ENCODE measurements at places on chromosomes 6 and 20.
A peak's percentile ranks its signal among the peaks of the same experiment; 100 is the strongest.

GRCh38 chr20:35443003-35443402 is 5.0 kb upstream of the GDF5 start:
- DNase-seq: no peak

GRCh38 chr6:44253307-44254101 is 3.8 kb downstream of the SLC35B2 start:
- peak; percentile 79 for DNase-seq

DNA sequence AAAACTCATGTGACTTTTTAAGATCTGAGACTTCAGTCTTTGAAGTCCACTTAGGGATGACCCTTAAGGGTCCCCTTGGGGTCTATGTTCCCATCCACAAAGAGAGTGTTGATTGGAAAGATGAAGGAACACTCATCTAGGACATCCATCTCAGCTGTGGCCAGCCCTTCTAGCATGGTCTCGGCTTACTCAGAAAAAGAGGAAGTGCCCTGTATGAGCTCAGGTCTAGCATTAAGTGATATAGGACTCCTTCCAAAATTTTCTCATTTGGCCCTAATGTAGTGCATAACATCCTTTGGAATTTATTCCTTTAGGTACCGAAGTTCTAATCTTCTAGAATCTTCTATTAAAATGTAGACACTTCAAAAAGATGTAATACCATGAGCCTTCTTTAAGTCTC is 77.4 kb downstream of the NDUFAF5 start:
- DNase-seq: no peak

DNA sequence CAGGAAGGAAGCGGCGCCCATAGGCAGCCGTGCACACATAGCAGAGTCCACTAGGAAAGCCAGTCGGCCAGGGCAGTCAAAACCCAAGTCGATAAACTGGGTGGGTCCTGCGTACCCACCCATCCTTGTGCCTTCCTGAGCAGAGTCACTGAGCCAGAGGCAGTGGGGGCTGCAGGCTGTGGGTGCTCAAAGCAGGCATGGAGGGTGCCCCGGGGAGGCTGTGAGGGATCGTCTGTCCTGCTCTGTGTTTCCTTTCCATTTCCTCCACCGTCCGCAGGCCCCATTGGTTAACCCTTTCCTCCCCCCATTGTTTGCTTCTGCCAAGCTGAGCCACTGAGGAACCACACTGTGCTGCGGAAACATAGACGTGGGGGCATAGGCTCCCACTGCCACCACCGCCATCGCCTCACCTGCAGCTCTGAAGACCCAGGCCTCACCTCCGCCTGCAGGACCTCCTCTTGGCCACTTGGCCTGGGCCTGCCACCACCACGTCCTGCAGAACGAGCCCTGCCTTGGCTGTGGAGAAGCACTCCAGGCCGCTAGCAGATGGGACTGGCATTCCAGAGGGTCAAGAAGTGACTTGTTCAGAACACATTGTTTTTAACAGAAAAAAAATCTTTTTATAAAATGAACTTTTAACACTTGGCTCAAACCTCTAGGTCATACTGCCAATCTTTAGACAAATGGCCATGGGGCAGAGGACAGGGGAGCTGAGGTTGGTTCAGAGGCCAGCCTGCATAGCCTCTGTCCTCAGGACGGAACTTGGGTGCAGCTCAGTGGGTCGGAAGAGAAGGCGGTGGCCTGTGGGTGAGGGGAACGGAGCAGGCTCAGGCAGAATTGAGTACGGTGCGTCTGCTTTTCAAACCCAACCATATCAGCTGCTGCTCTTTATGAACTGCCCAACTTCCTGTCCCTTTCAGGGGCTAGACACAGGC is 52.6 kb downstream of the TCP11 start:
- no peak for DNase-seq

DNA sequence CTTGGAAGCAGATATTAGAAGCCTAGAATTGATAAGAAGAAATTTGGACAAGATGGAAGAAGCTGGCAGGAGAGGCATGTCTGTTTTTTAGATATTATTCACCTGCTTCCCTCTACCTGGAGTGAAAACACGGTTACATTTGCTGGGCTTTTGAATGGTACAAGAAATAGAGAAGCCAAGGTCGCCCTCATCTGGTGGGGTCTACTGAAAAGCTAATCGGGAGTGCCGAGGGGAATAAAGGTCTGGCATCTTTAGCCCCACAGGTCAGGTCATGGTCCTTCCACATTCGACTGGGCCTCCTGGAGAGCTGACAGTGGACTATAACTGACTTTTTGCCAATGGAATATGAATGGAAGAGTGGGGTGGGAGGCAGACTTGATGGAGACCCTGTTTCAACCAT is 4.6 kb upstream of the C2 start:
- peak; percentile 52 for DNase-seq

Data from activated T-cell treated with anti-CD3 and anti-CD28 coated beads, Interleukin-2, amount 50 U/mL, for 72 hours (primary cell).